ENCODE measurements at places on chromosomes 2 and 18.

- no peak for DNase-seq
Measured at GRCh38 chr2:63344575-63345284, 243.5 kb downstream of the WDPCP start.

DNA sequence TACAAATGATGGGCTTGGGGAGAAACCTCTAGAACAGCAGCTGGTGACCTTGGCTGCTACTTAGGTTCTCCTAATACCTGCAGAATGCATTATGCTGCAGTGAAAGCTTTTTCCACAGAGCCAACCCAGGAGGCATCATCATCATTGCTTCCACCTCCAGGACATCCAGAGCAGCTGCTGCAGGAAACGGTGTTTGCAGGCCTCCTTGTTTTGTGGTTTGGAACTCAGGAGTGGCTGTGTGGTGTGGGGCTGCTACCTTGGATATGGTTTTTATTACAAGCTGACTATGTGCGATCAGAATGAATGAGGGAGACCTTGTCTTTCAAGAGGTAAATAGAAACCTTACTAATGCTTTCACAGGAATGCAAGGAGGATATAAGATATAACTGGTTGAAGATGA lies 82.9 kb upstream of the MCFD2 start:
- no peak for DNase-seq

GRCh38 chr2:190425221-190425866 lies 17.2 kb downstream of the MFSD6 start:
- no peak for DNase-seq

DNA sequence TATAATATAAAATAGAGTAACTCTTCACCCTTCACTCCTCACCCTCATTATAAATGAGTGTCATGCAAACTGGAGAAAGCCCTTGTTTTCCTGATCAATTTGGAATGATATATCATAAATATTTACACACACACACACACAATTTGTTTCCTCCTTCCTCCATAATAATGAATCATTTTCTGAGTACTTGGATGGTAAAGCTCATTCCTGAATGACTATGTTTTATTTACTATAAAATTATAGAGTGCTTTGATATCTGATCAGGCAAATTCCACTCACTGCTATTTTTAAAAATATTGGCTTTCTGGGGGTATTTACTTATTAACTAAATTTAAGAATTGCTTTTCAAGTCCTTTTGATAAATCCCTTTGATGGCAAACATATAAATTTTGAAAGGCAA lies 1125.5 kb upstream of the CNTNAP5 start:
- no peak for DNase-seq

DNA sequence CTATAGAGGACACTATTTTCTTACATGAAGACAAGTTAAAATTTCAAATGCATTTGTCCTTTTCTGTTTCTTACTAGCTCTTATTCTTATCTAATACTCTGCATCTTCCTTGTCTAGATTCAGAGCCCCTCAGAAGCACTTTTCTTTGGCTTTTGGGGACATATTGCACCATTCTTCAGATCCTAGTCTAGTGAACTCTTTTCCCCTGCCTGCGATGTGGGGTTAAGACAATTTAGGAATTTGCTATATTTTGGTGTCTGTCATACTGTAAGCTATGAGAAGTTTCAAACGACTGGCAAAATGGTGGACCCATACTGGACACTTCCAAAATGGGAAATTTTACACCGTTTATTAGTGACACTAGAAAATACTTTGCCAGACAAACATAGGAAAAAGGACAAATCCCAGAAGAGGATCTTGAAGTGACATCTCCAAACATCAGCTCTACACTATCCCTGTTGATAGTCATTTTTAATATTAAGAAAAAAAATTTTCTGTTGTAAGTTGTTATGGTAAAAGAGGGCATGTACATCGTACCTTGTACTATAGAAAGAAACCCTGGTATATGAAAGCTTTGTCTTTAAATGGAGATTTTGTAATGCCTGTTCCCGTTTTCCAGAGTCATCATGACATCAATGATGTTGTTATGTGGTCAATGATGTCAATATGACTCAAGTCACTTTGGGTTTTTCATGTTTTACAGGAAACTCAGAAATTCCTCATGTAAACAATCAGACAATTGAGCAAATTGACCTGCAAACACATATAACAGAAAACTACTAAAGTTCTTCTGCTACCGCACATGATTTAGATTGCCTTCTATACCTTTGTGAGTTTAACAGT lies 4.4 kb upstream of the KYNU start:
- no peak for DNase-seq

DNA sequence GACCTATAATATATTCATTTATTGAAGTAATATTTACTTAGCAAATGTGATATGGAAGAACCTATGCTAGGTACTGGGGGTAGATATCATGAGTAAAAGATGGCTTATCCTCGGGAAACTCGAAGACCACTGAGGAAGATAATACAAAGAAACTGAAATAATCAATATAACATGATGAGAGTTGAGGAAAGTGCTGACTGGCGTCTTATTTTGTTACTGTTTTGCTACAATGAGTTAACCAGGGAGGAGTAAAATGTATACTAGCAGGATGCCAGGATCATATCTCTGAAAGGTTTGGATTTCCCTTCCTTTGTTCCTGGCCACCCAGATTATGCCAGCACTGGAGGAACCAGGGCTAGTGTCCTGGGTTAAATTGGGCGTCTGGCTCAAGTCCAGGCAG lies 111.7 kb upstream of the SPATS2L start:
- DNase-seq: no peak

DNA sequence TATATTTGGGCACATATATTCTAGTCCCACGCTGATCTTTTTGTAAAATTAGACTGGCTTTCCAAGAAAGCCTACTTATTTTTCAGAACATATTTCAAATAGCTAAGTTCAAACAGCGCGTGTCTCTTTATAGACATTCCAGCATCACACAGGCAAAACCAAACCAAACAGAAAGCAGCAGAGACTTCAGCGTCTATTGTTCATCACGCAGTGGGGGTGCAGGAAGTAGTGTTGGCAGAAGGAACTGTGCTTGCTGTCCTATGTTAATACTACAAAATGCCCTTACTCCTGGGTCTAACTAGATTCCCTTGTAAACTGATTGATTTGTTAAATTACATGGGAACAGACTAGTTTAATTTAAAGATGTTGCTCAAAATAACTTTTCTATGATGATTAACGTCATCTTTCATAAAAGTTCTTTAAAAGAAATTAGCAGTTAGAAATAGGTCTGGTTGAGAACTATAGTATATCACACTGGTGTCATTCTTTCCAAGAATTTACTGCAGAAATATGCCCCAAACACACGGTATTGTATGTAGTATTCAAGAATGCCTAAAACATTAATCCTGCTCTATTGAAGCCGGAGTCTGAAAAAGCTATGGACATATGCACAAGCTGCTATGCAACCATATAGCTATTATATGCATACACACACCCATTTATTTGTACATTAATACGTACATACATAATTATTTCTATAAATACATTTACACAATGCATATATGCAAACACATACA lies 436.3 kb downstream of the CBLN2 start:
- no peak for DNase-seq

GRCh38 chr2:33210626-33211025 lies 263.9 kb downstream of the LTBP1 start:
- DNase-seq: no peak

DNA sequence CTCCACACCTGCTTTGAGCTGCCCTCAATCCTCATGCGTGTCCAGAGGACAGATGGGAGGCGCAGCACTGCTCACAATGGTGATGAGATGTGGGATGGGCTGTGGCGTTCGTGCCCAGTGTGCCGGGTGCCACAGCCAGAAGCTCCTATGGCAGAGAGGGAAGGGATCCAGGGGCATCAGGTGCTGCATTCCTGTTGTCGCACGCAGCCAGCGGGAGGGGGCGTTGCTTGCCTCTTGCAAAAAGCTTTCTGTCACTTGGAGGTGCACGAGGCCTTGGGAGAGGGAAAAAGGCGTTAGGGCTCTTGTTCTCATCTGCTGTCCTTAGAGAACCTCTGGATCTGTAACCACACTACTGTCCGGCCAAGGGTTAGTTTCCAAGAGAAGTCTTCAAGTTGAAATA lies 29.2 kb upstream of the ALLC start:
- no peak for DNase-seq

- no peak for DNase-seq
Measured at GRCh38 chr2:144230448-144231085, 289.4 kb downstream of the ZEB2 start.

GRCh38 chr18:48488388-48488850 lies 50.4 kb upstream of the CTIF start:
- DNase-seq: peak; percentile 44

GRCh38 chr2:36137612-36138011 lies 218.0 kb upstream of the CRIM1 start:
- no peak for DNase-seq

DNA sequence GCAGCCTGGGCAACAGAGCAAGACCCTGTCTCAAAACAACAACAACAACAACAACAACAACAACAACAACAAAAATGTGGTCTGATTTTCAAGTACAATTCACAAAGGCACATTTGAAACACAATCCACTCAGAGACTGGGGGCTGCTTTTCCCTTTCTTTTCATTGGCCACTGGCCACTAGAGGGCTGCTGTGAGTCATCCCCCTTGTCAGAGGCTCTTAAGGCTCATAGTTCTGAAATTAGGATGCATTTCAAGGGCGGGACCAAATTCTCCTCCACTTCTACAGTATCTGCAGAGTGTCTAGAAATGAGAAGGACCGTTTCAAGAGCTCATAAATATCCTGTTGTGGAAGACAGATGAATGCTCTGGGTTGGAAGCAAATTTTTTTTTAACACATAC lies 285.4 kb downstream of the NRXN1 start:
- no peak for DNase-seq

GRCh38 chr2:238230699-238231098 lies 9.1 kb downstream of the HES6 start:
- DNase-seq: no peak

- no peak for DNase-seq
Measured at GRCh38 chr2:180048251-180048650, 41.2 kb upstream of the CWC22 start.

GRCh38 chr2:43417300-43417699 lies 178.5 kb downstream of the THADA start:
- DNase-seq: no peak

- no peak for DNase-seq
Measured at GRCh38 chr2:187511356-187512315, 42.6 kb downstream of the TFPI start.

GRCh38 chr18:33901894-33902512 lies 322.7 kb downstream of the NOL4 start:
- DNase-seq: no peak
